ENCODE measurements at places on chromosomes 12 and 14. TPM values are rescaled to one million over a fixed set of nuclear protein-coding genes. Genes with fewer than 3 reads are reported as not detected.

DNA sequence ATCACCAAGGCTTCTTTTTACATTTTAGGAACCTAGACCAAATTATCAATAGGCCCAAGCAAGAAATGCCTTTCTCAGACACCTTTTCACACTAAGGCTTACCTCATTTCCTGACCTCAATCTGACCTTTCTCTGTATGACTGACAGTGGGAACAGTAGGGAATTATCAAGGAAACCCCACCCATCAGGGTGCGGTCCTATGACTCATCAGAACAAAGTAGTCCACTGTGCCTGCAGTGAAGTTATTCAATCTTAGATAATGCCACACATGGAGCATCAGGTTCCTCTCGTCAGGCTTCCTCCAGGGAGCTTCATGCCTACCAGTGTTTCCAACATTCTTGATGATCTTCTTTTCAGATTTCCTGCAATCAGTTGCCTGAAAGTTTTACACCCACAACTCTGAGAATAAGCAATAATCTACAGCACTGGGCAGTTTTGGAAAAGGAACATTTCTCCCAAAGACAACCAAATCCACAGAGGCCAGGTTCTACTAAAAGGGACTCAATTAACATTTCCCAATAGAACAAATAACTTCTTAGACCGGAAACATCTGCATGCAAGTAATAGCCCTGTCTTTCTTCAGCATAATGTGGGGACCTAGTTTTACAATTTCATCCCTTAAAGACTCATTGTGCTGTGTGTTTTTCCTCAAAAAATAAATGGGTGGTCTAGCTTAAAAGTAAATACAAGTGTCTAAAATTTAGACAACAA is 35.9 kb upstream of the TMTC2 start:
- no peaks in the 10 kb centered on the region for H3K36me3 ChIP-seq
- no peak for DNase-seq
- no peak overlapping the region for H3K27ac ChIP-seq
- H3K4me1 ChIP-seq, result no peaks in the 10 kb centered on the region
- no peaks in the 10 kb centered on the region for H3K27me3 ChIP-seq

Gene CEBPE
- total RNA-seq, result not detected

DNA sequence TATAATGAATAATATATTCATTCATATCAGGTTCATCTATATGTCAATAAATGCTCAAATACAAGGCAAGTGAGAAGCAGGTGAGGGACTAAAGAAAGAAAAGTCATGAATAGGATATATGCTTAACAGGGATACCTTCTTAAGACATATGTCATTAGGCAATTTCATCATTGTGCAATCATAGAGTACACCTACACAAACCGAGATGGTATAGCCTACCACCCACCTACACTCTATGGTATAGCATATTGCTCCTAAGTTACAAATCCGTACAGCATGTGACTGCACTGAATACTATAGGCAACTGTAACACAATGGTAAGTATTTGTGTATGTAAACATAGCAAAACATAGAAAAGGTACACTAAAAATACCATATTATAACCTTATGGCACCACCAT is 39.0 kb downstream of the KANSL2 start:
- H3K4me1 ChIP-seq, result no peaks in the 10 kb centered on the region
- H3K36me3 ChIP-seq, result peaks cover 8% of the 10 kb centered on the region
- no peak overlapping the region for H3K27ac ChIP-seq
- no peaks in the 10 kb centered on the region for H3K27me3 ChIP-seq
- DNase-seq, result no peak

- no peak for DNase-seq
- no peaks in the 10 kb centered on the region for H3K27me3 ChIP-seq
- H3K4me1 ChIP-seq, result no peaks in the 10 kb centered on the region
- H3K36me3 ChIP-seq, result no peaks in the 10 kb centered on the region
- H3K27ac ChIP-seq, result no peak overlapping the region
These were observed 69.2 kb upstream of the ETV6 start for GRCh38 chr12:11580125-11580751.

- no peak for DNase-seq
- no peak overlapping the region for H3K4me3 ChIP-seq
- no peak overlapping the region for H3K27ac ChIP-seq
- no peaks in the 10 kb centered on the region for H3K4me1 ChIP-seq
- no peaks in the 10 kb centered on the region for H3K36me3 ChIP-seq
These were observed 11.8 kb upstream of the CD27 start for GRCh38 chr12:6432991-6433390.

DNA sequence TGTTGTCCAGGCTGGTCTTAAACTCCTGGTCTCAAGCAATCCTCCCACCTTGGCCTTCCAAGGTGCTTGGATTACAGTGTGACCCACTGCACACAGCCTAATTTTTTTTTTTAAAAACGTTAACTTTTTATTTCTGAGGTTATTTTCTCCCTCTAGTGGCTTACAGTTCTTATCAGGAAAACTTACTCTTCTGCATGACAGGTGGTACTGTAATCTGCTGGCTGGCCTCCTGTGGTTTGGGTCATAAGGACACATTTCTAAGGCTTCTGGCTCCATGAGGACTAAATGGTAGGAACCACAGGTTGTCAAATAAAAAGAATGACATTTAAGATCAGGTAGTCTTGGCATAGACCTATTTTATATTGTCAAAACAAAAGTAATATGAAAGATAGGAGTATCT is 7.7 kb upstream of the NCKAP1L start:
- H3K27me3 ChIP-seq, result no peaks in the 10 kb centered on the region
- no peak overlapping the region for H3K4me3 ChIP-seq
- no peak overlapping the region for H3K27ac ChIP-seq
- DNase-seq, result no peak

GRCh38 chr14:76814726-76815645 is 2.3 kb upstream of the ANGEL1 start:
- no peaks in the 10 kb centered on the region for H3K36me3 ChIP-seq
- H3K4me1 ChIP-seq, result peaks cover 8% of the 10 kb centered on the region
- H3K27me3 ChIP-seq, result no peaks in the 10 kb centered on the region
- no peak overlapping the region for H3K27ac ChIP-seq

Gene RHOJ
- 1.7 TPM for total RNA-seq

DNA sequence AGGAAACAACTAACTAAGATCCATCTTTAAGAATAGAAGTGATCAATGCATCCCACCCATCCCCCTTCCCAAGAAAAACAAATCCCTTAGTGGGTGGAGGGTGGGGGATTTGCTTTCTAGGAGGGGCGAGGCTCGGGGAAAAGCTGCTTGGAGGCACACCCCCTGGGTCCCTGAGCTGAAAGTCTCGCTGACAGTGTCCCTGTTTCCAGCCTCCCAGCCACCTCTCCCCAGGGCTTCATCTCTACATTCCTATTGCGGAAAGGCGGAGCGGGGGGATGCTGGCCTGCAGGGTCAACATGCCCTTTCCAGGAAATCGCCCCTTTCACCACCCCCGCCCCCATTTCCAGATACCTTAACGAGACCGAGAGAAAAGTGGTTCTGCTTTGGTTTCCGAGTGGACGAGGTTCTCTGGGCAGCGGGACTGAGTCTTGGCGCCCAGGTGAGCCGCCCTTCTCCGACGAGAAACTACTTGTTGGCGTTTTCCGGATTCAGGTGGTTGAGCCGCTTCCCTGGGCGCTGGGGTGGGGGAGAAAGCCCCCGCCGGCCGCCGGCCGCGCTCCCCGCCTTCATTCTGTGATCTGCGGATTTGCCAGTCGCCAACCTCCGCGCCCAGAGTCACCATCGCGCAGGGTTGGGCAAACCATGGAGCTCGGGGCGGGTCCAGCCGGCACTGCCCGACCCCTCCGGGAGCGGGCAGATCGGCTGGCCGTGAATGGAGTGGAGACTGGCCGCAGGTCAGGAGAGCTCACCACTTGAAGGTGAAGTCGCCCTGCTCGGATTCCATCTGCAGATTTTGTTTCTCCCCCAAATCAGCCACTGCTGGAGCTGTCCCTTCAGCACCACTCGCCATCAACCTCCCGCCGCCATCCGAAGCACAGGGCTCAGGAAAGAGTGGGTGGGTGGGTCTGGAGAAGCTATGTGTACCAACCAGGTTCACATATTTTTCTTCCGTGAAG is 505 bp downstream of the KCNC2 start:
- H3K36me3 ChIP-seq, result no peaks in the 10 kb centered on the region
- H3K27me3 ChIP-seq, result no peaks in the 10 kb centered on the region
- no peak overlapping the region for H3K27ac ChIP-seq
- no peak overlapping the region for H3K4me3 ChIP-seq
- H3K4me1 ChIP-seq, result no peaks in the 10 kb centered on the region
- peak; percentile 37 for DNase-seq

- H3K4me1 ChIP-seq, result no peaks in the 10 kb centered on the region
- H3K36me3 ChIP-seq, result no peaks in the 10 kb centered on the region
- no peak overlapping the region for H3K27ac ChIP-seq
- H3K27me3 ChIP-seq, result no peaks in the 10 kb centered on the region
These were observed 34.2 kb upstream of the PRMT8 start for GRCh38 chr12:3456809-3457208.

- no peaks in the 10 kb centered on the region for H3K27me3 ChIP-seq
- no peaks in the 10 kb centered on the region for H3K4me1 ChIP-seq
- no peak overlapping the region for H3K27ac ChIP-seq
- no peaks in the 10 kb centered on the region for H3K36me3 ChIP-seq
- H3K4me3 ChIP-seq, result no peak overlapping the region
These were observed 47.4 kb downstream of the ARL6IP4 start for GRCh38 chr12:123027726-123028445.

DNA sequence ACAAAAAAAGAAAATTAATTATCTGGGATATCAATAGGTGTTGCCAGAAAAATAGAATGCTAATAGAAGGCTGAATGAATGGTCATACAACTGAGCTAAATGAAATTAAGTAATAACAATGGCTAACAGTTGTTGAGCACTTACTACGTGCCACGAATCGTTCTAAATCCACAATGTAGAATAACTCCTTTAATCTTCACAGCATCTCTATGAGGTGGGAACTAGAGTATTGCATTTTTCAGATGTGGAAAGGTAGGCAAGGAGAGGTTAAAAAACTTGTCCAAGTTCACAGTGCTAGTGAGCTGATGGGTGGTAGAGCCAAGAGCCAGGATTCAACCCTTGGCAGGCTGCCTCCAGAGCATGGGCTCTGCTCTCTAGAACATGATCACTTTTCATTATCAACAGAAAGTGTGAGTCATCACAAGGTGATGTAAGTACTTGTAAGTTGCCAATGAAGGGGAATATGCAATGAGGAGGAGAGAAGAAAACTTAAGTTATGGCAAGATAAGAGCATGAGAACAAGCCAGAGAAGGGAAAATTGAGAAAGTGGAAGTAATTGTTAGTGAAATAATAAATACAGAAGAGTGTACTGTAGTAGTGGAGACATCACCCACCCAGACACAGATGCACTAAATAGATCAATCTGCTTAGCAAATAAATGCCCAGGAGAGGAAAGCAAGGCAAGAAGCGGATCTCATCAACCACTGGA is 122.1 kb downstream of the PRKD1 start:
- H3K27me3 ChIP-seq, result no peaks in the 10 kb centered on the region
- DNase-seq, result peak; percentile 65
- no peak overlapping the region for H3K27ac ChIP-seq
- H3K36me3 ChIP-seq, result no peaks in the 10 kb centered on the region
- H3K4me3 ChIP-seq, result no peak overlapping the region

Gene GLIPR1L1
- total RNA-seq, result not detected

- DNase-seq, result no peak
- H3K4me3 ChIP-seq, result no peak overlapping the region
- H3K36me3 ChIP-seq, result no peaks in the 10 kb centered on the region
- no peak overlapping the region for H3K27ac ChIP-seq
- no peaks in the 10 kb centered on the region for H3K27me3 ChIP-seq
These were observed 98.2 kb upstream of the GSC start for GRCh38 chr14:94867946-94868771.

GRCh38 chr14:101151927-101152305 is 248.4 kb upstream of the RTL1 start:
- no peak overlapping the region for H3K27ac ChIP-seq
- H3K27me3 ChIP-seq, result no peaks in the 10 kb centered on the region
- H3K4me3 ChIP-seq, result no peak overlapping the region
- no peaks in the 10 kb centered on the region for H3K4me1 ChIP-seq
- no peaks in the 10 kb centered on the region for H3K36me3 ChIP-seq

Gene RNF212B
- not detected for total RNA-seq

GRCh38 chr14:32559590-32559989 is 230.5 kb downstream of the AKAP6 start:
- no peaks in the 10 kb centered on the region for H3K27me3 ChIP-seq
- peaks cover 18% of the 10 kb centered on the region for H3K4me1 ChIP-seq
- H3K27ac ChIP-seq, result no peak overlapping the region
- H3K36me3 ChIP-seq, result no peaks in the 10 kb centered on the region
- DNase-seq, result no peak

- no peak for DNase-seq
- H3K4me1 ChIP-seq, result peaks cover 5% of the 10 kb centered on the region
- no peaks in the 10 kb centered on the region for H3K36me3 ChIP-seq
- H3K4me3 ChIP-seq, result no peak overlapping the region
These were observed 1.9 kb downstream of the TRIM9 start for GRCh38 chr14:51092965-51093364.

Gene IL31
- total RNA-seq, result not detected

DNA sequence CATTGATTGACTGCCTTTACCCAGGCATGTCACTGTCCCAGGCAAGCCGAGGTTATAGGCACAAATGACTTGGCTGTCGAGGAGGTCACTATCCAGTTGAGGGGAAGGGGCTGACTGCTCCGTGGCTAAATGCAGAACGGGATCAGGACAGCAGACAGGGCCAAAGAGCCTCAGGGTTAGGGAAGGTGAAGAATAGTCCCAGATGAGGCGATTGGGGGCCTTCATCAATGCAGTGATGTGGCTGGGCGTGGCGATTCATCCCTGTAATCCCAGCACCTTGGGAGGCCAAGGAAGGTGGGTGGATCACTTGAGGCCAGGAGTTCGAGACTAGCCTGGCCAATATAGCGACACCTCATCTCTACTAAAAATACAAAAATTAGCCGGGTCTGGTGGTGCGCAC is 10.7 kb upstream of the GLT1D1 start:
- no peaks in the 10 kb centered on the region for H3K36me3 ChIP-seq
- no peaks in the 10 kb centered on the region for H3K4me1 ChIP-seq
- DNase-seq, result no peak

- H3K4me3 ChIP-seq, result peak overlapping the region; percentile 69
- no peaks in the 10 kb centered on the region for H3K27me3 ChIP-seq
- peak overlapping the region; percentile 95 for H3K27ac ChIP-seq
- no peaks in the 10 kb centered on the region for H3K36me3 ChIP-seq
- no peak for DNase-seq
- peaks cover 16% of the 10 kb centered on the region for H3K4me1 ChIP-seq
These were observed 82.8 kb downstream of the TNFAIP2 start for GRCh38 chr14:103206023-103206481.

DNA sequence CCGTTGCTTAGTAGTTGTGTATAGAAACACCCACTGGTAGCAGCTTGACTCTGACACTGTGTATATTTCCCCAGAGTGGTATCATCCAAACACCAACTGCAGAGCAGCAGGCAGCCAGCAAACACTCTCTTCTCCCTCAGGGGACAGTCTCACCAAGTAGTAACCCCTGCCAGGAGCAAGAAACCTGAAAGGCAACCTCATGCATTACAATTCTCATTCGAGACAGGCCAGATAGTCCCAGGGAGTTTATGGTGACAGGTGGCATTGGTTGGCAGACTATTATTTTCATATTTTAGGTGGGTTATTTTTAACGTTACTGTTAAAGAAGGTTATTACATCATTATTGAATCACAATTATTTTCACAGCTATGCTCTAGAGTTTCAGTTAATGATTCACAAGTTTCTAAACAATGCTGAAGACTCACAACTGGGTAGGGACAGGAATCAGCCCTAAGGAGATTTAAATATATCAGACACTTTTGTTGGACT is 222.8 kb downstream of the EGLN3 start:
- no peak overlapping the region for H3K4me3 ChIP-seq
- no peaks in the 10 kb centered on the region for H3K27me3 ChIP-seq
- H3K4me1 ChIP-seq, result no peaks in the 10 kb centered on the region

- H3K27ac ChIP-seq, result no peak overlapping the region
- DNase-seq, result no peak
- H3K4me1 ChIP-seq, result no peaks in the 10 kb centered on the region
- H3K27me3 ChIP-seq, result no peaks in the 10 kb centered on the region
These were observed 46.5 kb downstream of the SPATS2 start for GRCh38 chr12:49413796-49414195.

Gene RTN1
- 1.0 TPM for total RNA-seq

All from right lobe of liver (tissue), 6 donors.